ENCODE measurements at places on chromosomes 3 and 15.

GRCh38 chr15:74121039-74121438 is 9.3 kb upstream of the ISLR2 start:
- DNase-seq = no peak

DNA sequence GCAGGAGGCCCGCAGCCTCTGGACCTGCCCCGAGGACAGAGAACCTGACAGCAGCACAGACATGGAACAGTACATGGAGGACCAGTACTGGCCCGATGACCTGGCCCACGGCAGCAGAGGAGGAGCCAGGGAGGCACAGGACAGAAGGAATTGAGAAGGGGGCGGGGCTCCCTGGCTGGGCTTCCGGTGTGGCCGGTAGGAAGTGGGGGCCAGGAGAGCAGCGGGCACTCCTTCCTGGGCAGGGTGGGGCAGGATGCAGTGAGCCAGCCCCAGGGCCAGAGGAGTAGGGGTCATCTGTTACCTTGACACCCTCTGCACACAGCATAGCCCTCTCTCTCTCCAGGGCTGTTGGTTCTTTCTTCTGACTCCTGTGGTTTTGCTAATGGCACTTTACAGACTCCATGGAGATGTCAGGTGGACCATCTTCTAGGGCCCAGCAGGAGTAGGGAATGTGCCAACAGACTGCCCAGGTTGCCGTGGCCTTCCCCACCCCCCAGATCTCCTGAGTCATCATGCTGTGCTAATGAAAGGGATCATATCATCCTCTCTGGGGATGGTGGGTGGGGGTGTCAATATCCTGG is 8.6 kb upstream of the ISG20 start:
- DNase-seq = no peak

DNA sequence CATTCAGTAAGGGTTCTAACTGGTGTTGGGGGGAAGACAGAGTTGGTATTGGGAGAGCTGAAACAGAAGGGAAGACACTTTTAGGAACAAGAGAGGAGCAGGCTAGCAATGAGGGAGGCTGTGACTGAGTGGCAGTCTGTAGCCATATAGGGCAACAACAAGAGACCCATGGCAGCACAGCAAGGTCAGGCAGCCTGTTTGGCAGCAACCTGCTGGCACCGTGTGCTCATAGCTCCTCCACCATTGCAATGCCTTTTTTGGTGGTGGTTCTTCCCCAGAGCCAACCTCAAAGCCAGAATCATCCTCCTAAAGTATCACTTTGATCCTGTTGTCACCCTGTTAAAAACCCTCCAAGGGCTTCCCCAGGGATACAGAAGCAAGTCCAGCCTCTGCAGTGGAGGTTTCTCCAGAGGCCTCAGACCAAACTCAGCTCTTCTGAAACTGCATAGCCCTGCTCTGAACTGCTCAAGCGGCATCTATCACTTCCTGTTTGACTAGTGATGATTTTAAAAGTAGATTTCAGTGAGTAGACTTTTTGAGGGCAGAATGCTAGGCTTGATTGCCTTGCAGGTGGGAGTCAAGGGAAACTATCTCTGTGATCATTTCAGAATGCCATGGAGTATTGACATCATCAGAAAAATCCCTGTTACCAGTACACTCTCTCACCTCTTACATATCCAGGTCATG is 176.9 kb downstream of the STAC start:
- no peak for DNase-seq

GRCh38 chr15:67914537-67915460 is 75.0 kb upstream of the RNU6-1 start:
- no peak for DNase-seq

- DNase-seq = no peak
Measured at GRCh38 chr15:74240897-74241614, 4.9 kb downstream of the CCDC33 start.

- DNase-seq = peak; percentile 8
Measured at GRCh38 chr3:132721479-132722164, 587 bp downstream of the NPHP3 start.

DNA sequence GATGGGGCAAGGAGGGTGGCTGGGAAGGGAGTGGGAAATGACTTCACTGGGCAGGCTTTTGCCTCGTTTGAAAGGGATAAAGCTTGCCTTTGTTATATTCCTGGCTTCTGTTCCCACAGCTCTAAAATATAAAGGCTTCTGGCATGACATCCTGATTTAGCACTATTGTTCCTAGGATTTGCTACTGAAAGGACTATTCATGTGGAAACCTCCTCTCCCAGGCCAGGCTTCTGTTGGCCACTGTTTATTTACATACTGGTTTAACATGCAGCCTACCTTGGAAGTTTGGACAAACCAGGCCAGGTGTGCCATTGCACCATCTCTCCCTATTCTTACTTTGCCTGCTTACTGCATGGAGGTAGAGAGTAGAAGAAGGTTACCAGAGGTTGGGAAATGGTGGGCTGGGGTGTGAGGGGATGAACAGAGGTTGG is 2.4 kb upstream of the LMCD1 start:
- no peak for DNase-seq

- no peak for DNase-seq
Measured at GRCh38 chr3:72151465-72152238, 366.7 kb upstream of the PROK2 start.

- no peak for DNase-seq
Measured at GRCh38 chr3:143277531-143277930, 158.0 kb downstream of the CHST2 start.

- no peak for DNase-seq
Measured at GRCh38 chr3:196440696-196441095, 8.5 kb upstream of the UBXN7 start.

DNA sequence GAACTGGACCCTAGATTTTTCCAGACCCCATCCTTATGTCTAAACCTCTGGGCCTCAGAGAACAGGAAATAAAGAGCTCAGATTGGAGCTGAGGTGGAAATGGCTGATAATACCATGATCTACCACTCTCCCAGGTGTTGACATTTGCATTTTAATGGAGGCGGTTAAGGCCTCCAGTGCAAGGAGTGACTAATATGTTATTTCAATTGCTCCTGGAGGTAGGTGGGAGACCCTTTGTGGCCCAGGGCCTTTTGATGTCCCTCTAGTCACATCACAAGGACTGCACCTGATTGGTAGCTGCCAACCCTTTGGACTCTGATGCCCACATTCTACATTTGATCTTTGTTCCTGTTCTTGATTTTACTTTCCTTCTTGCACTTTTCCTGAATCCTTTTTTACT is 9.0 kb upstream of the ADCY5 start:
- no peak for DNase-seq

DNA sequence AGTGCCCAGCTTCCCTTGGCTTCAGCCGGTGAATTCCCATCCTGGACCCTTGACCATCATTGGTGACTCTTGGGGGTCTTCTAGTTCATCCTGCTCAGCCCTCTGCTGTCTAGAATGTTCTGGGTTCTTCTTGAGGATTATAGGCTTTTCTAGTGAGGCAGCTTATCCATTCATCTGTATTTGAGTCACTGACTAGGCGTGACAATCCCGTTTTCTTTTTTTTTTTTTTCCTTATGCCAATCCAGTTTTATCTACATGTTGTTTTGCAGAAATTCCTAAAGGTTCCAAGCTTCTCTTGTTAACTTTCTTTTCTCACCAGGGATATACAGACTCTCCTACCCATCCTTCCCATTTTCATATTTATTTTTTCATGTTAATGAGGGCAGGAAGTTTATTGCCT is 6.6 kb upstream of the TRAK1 start:
- no peak for DNase-seq

GRCh38 chr15:28904003-28904402 is 18.2 kb downstream of the APBA2 start:
- no peak for DNase-seq

GRCh38 chr15:91521996-91522395 is 331.5 kb upstream of the SLCO3A1 start:
- no peak for DNase-seq

- no peak for DNase-seq
Measured at GRCh38 chr15:23853286-23853685, 166.2 kb upstream of the NDN start.

- no peak for DNase-seq
Measured at GRCh38 chr3:134474956-134475355, 10.8 kb downstream of the ANAPC13 start.

- no peak for DNase-seq
Measured at GRCh38 chr3:69938931-69939330, 60.6 kb upstream of the SAMMSON start.

DNA sequence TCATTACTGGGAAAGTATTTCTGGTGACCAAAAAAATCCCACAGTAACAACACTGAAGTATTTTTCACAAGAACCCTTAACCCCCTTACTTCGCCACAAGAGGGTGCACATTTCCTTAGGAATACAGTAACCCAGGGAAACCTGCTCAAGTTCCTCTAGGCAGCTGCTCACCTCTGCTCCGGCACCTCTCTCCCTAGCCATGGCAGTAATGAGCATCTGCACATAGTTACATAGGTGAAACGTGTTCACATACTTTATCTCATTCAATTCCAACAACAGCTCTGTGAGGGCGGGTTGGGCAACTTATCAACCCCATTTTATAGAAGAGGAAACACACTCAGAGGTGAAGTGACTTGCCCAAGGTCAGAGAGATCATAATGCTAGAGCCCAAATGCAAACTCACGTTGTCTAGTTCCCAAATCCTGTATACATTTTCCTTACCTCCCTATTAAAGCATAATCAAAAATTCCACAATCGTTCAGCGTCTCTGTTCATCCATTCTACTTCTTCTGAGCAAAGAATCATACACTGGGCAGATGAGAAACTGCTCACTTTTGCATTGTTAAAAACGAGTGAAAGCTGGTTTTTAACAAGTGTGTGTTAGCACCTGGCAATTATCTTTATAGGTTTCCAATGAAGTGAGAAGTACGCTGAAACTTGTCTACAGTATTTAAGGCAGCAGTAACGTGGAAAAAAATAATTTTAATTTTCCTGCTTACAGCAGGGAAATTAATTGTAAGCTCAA is 90.7 kb downstream of the IGF2BP2 start:
- DNase-seq = no peak

- no peak for DNase-seq
Measured at GRCh38 chr3:146247911-146248310, 3.0 kb downstream of the PLSCR4 start.

DNA sequence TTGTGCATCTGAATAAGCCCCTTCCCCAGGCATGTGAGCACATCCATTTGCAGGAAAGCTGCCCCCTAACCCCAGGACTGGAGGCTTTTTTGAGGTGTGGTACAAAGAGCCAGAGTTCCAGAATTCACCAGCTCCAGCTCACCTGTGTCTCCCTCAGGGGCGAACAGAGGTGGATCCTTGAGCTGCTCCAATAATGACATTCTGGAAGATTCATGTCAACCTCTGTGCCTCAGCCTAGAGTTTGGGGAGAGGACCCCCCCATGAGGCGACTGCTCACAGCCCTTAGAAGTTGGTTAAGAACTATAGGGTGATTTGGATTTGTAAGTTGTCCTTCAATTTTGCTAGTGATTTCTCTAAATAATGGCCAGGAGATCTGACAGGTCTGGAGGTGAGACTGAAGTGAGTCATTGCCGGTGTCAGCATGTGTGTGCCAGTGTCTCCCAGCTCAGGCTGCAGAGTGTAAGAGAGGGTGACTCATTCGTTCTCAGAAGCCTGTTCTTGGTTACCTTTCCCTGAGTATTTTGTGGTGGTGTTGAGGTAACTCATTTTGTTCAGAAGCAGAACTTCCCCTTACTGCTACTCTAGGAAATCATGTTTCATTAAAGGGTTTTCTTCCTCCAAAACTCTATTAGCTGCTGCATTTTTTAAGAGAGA is 136.9 kb upstream of the TOPAZ1 start:
- no peak for DNase-seq

- no peak for DNase-seq
Measured at GRCh38 chr3:65672871-65673815, 365.6 kb downstream of the MAGI1 start.

- no peak for DNase-seq
Measured at GRCh38 chr15:60091157-60091556, 87.0 kb downstream of the FOXB1 start.

DNA sequence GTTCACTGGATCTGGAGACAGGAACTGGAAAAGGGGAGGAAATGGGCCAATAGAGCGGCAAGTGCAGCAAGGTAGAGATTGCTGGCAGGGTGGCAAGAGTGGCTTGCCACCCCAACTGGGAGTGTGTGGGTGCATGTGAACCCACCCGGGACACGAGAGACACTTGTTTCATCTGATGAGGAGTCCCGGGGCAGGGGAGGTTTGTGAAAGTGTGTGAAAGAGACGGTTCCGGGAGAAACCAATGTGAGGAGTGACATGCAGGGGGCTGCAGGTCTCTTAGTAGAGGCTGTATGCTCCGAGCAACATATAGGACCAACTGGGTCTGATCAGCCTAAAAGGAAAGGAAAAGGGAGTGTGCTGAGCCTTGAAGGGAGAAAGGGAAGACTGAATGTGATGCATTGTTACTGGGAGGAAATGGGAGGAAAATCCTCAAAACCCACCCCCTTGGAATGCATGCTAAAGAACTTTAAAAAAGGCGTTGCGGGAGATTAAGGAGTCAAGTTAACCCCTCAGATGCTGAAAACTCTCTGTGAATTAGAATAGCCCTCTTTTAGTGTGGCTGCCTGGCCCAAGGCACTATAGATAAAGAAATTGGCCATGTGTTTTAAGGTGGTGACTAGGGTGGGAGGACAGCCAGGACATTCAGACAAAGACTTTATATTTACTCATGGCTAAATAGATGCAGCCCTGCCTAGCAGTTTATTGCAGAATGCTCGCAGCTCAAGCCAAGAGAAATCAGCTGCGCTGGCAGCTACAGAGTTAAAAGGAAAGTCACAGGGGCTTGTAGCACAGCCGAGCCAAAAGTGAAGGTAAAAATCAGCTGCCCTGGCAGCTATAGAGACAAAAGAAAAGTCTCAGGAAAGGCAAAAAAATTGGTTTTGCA is 9.1 kb upstream of the SLC9C1 start:
- DNase-seq = no peak

DNA sequence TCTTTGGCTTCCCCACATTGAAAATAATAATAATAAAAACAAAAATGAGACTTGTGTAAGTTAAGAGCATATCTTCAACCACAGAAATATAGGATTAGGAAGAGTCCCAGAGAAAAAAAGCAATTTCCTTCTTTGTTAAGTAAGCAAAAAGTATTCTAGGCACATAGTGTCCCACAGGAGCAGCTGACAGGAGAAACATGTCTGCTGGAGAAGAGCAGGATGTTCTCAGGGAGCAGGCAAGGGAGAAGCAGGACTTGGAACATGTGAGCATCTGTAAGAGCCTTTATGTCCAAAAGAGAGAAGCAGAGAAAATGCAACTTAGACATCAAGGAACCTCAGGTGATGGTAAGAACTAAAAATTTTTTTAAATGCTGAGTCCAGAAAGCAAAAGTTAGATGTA is 39.0 kb downstream of the TTC23 start:
- no peak for DNase-seq

DNA sequence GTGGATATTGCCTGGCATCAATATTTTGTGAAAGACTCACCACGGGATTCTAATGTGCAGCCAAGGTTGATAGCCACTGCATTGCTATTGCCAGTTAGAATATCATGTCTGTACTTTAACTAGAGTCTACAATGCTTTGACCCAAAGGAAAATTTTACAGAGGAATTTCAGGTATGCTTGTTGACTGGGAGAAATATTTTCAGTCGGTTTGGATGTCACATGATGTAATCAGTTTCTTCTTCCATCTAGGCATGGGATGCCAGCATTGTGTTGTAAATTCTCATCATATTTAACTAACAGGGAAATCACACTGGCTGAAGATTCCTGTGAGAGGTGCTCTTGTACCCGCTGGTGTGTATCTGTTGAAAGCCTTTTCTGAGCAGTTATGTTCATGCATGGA is 508.9 kb upstream of the ADAMTS9 start:
- no peak for DNase-seq

All from T follicular helper cell (primary cell).